ENCODE measurements at places on chromosomes 3 and 15.

GRCh38 chr3:124602980-124603627 lies 127.1 kb upstream of the UMPS start:
- no peak for DNase-seq

DNA sequence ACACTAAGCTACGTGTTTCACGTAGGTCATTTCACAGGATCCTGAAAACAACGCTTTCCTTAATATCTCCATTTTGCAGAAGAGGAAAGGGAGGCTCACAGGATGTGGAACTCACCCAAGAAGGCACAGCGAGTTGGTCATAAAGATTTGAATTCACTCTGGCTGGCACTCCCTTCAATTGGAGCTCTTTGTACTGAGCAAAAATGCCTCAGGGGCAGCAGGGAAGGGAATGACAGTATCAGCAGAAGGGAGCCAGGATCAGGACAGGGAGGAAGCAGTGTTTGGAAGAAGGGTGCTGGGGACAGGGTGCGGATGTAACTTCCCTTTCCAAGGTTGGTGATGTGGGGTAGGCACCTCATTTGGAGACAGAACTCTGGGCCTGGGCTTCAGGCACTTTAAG lies 1.1 kb upstream of the ST6GAL1 start:
- DNase-seq = no peak

DNA sequence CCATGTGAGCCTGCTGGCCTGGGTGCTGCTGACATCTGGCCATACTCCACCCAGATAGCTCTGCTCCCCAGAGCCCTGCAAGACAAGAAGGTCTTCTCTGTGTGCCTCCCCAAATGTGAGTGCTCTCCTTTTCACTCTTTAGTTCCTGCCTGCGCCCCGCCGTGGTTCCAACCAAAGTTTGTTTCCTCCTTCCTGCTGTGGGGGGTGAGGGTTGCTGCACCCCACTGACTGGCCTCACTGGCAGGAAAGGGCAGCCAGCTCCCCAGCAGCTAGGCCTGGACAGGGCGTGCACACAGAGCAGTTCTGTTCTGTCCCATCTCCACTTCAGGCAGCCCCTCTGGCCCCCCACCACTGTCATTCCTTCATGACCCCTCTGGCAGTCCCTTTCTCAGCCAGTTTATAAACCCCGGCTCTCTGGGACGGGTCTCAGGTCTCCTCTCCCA lies 5.4 kb upstream of the CCDC174 start:
- no peak for DNase-seq

GRCh38 chr3:24160424-24161095 lies 215.5 kb downstream of the NR1D2 start:
- no peak for DNase-seq

GRCh38 chr3:118075873-118076272 lies 958.8 kb downstream of the IGSF11 start:
- no peak for DNase-seq

GRCh38 chr3:3137526-3137925 lies 10.8 kb downstream of the TRNT1 start:
- no peak for DNase-seq

DNA sequence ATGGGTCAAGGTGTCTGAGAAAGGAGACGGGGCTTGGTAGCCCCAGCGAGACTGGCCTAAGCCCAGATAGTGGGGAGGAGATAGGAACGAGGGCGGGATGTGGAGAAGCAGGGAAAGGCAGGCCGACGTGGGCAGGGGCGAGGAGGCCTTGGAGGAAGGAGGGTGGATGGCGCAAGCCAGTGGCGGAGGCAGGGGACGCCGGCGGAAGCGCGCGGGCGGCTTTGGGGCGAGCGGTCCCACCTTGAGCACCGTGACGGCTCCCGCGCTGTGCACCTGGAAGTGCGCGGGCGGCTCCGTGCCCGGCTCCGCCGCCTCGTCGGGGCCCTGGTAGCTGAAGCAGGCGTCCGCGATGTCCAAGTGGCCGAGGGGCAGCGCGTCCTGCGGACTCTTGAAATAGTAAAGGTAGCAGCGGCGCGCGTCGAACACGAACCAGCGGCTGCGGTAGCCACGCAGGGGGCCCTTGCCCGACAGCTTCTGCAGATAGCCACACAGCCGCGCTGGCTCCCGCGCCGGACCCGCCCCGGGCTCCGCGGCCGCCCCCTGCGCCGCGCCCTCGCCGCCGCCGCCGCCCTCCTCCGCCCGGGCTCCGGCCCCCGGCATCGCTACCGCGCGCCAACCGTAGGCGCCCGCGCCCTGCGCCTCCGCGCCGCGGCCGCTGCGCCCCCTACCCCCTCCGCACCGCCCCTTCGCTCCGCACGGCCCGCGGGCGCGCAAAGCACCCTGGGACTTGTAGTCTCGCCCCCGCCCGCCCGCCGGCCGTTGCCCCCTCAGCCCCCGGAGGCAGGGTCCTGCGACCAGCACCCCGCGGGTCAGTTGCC lies at the start of gene TBC1D2B:
TSS of gene TBC1D2B (minus strand) at position 659 of the 818 bp plus-strand sequence. CDS start at position 600, 59 bp downstream.
- DNase-seq = peak; percentile 67

GRCh38 chr3:53843195-53844177 lies 2.7 kb downstream of the CHDH start:
- no peak for DNase-seq

DNA sequence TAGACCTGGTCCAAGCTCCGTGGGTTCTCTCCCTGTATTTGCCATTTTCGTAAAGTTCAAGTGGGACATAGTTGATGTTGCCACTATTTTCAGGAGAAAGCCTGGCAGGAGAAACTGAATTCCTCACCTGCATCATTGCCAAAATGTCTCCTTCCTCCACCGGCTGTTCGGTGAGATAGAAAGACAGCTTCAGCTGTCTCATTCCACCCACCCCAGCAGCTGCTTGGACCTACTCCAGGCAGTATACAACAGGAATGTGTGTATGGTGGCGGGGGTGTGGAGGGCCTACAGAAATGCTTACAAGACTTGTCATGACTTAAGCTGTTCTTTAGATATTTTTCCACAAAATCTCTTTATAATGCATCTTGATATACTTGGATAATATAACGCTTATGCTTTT lies 132.7 kb upstream of the RAP2B start:
- no peak for DNase-seq

DNA sequence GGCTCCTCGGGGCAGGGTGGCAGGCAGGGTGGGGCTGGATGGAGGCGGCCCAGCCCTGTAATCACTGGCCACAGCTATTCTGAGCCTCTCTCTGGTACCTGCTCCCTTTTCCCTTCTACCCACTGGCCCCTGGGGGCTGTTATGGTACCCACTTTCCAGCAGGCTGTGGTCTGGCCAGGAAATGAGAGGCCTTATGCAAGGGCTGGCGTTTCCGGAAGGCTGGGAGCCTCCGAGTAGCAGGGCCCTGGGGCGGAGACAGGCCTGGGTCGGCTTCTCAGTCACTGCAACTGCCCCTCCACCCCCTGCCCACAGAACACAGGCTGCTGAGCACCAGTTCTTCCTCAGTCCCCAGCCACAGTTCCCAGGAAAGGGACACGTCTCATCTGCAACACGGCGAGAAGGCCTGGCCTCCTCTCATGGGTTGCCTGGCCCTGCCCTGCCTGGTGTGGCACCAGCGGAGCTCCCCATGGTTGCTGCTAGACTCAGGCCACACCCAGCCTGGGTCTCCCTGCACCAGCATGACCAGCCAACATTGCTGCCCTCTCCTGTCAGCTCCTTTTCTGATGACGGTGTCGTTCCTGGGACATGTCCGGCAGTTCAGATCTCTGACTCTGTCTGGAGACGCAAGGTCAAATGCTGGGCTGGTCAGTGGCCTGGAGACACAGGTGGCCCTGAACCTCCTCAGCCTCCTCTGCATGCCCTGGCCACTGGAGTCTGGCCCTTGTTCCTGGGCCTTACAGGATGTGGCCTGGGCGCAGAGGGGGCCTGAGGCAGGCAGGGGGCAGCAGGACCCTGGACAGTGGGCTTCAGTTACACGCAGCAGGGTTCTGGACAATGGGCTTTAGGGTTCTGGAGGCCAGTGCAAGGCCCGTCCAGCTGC lies 6.5 kb downstream of the CHST13 start:
- DNase-seq = no peak

DNA sequence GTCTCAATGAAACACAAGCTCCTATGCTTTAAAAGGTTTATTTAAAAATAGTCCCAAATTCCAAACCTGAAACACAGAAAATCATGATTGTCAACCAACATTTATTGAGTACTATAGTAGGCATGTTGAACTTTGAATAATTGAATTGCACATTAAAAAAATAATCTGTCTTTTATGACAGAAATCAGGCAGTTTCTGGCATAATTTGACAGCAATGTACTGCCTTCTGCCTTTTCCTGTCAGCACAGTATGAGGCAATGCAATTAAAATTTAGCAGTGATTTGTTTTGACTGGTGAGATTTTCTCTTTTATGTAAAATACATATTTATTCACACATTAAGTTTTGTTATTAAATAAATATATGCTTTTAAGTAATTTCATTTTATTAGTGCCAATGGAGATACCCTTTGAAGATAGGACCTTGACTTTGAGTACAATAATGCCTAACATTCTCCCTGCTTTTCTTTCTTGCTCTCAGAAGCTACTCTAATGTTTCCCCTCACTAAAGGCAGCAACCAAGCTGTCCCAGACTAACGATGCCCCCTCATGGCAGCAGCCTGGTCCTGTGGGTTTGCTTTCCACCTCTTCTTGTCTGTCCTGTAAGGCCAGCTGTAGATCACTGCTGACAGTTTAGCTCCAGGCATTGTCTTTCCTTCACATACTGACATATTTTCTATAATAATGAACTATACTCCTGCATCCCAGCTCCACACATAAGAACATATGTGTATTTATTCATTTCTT lies 346.7 kb downstream of the IL20RB start:
- DNase-seq = no peak

DNA sequence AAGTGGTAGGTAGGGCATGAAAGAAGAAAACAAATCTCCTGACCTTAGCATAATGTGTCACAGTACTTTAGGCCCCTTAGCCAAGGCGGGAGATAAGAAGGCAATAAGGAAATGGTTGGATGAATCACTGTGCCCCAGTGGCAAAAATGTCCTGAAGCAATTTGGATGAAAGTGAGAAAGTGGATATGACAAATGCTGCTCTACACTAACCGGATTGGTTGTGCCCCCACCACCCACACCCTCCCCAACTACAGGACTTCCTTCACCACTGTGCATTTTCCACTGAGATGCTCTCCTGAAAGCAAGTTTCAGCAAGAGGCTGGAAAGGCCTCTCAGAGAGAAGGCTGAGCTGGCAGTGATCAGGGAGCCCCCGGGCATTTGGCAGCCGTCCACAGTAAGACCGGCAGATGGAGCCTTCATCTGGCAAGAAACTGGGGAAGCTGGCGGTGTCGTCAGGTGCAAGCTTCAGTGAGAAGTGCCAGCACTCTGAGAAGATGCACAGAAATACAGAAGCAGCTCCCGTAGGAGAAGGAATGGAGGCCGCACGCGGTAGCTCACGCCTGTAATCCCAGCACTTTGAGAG lies 63.8 kb downstream of the ATP1B3 start:
- DNase-seq = no peak

GRCh38 chr3:130787422-130788068 lies 40.9 kb upstream of the PIK3R4 start:
- DNase-seq = no peak

GRCh38 chr3:10420745-10421475 lies 84.5 kb downstream of the ATP2B2 start:
- DNase-seq = no peak

- DNase-seq = no peak
Measured at GRCh38 chr15:62190274-62190673, 25.2 kb upstream of the C2CD4B start.

GRCh38 chr3:17090280-17090983 lies 205.7 kb downstream of the PLCL2 start:
- no peak for DNase-seq

- DNase-seq = no peak
Measured at GRCh38 chr3:188077160-188077799, 76.7 kb upstream of the LPP start.

GRCh38 chr3:4771243-4771642 lies 208.0 kb upstream of the BHLHE40 start:
- DNase-seq = no peak

DNA sequence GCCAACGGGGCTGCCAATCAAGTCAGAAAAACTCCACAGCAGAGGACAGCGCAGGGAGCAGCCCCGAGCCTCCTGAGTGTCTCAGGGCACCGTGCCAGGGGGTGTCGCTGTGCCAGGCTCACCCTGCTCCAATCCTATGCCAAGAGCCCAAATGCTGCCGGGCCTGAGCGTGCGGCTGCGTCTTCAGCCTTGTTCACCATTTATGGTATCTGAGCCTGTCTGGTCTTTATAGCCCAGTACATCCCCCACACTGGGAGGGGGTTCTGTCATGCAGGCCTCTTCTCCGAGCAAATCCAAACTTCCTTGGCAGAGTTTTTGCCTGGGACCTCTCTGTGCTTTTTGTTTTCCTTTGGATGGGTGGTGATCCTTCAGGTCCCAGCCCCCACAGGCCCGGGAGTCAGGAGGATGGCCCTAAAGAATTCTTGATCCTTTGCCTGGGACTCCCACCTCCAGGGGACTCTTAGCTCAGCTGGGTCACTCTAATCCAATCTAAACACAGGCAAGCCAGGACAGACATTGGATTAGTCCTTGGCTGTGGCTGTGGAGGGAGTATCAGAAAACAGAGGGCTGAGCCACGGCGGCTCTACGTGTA lies 135.1 kb upstream of the HACD2 start:
- DNase-seq = no peak

DNA sequence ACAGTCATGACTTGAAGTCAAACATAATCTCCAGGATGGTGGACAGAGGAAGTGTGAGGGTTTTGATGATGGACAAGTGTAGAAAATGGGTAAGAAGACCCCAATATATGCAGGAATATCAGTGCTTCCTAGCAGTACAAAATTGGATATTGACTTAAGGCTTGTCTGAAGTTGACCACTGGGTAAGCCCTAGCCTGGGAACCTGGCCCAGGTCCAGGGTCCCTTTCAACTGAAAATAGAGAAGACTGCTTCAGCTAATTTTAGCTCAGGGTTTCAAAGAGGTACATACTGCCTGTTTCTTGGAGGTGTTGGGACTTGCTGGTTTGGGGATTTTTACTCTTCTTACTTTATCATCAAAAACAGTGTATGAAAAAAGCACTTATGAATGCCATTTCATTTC lies 4.7 kb downstream of the NR1D2 start:
- no peak for DNase-seq

- DNase-seq = no peak
Measured at GRCh38 chr15:52254391-52254790, 41.2 kb downstream of the MYO5C start.

DNA sequence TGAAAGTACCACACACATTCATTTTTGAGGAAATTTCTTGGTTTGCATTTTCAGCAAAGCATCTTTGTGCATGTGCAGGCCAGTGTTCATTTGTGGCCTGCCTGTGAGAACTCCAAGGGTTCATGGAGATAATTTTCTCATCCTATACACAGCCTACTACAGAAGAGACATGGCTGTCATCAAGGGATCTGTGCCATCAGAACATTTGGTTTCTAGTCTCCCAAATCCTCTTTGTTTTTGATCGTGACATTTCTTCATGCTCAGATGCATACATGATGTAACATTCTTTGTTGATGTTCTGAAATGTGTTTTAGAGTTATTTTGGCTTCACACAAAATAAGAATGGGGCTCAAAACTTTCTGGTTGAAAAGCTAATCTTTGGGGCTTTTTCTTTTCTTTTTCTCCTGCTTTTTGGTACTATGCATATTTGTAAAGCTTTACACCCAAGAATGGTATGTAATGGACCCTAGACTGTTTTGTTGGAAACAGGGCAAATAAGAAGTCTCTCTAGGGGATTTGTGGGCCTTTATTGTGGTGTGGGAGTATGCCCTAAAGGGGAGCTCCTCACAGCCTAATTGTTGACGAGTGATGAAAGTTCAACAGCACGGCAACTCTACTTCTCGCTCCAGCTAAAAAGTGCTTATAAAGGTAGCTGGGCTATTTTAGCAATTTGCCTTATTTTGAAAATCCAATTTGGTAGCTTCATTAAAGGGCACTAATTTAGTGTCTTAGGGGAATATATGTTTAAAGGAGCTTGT lies 3.2 kb upstream of the ARPP21 start:
- no peak for DNase-seq

- DNase-seq = no peak
Measured at GRCh38 chr3:21704796-21705195, 46.2 kb downstream of the ZNF385D start.

All from stimulated activated CD4-positive, alpha-beta T cell treated with anti-CD3 and anti-CD28 coated beads, TNF-alpha, amount 100 ng/mL, for 1 hour (primary cell).